Liver (tissue), 10 donors: ENCODE measurements at places on chromosomes 7 and 10.

DNA sequence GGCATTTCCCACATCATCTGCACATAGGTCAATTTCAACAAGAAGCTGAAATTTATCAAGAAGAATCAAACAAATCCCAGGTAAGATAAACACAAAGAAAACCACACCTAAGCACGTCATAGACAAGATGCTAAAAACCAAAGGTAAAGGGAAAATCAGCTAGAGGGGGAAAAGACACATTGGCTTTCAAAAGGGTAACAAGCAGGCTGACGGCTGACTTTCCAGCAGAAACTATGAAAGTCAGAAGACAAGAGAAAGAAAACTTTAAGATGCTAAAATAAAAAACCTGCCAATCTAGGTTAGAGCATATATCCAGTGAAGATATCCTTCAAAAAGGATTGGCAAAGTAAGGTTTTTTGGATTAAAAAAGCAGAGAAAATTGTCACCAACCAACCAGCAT is 59.9 kb upstream of the RHEB start:
- DNase-seq, result no peak

- no peak for DNase-seq
Measured at GRCh38 chr10:614790-615582, 74.5 kb downstream of the DIP2C start.

GRCh38 chr7:80312139-80312661 is 177.6 kb downstream of the GNAI1 start:
- DNase-seq, result no peak

DNA sequence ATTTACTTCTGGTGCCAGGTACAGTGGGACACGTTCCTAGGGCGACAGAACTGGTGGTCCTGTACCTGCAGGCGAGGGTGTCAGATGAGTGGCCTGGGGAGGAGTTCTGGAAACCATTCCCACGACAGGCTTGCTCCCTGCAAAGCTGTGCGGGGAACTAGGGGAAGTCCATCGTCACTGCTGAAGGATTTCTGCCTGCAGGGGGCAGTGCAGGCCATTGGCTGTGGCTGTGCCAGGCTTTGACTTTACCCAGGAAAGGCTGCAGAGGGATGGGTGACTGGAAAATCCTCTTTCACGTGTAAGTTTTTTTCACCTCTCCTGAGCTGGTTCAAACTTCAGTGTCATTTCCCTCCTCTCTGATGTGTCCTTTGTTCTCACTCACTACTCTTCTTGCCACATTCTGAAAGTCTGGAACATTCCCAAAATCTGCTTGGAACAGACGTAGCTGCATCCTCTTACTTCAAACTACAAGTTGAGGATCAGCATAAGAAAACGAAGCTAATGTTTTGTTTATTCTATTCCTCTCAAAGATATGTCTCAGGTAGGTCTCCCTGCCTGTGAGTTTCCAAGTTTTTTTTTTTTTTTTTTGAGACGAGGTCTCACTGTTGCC is 126.5 kb downstream of the SH2D4B start:
- peak; percentile 79 for DNase-seq

GRCh38 chr10:72735288-72735936 is 43.5 kb downstream of the MCU start:
- no peak for DNase-seq

DNA sequence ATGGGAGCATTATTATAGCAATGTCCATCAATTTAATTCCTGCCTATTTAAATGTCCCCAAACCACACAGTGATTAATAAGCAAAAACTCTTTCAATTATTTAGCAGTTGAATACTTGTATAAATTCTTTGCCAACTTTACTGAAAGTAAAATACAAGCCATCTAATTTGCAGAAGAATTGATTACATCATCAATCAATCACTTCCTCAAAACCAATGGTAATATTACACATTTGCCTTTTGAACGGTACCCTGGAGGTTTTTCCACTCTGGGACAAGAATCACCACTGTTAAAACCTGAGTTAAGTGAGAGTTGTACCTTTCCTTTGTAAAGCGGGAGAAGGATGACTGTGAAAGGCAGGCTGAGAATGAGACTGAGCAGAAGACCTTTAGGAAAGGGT is 93.0 kb downstream of the RNF133 start:
- DNase-seq, result no peak

- no peak for DNase-seq
Measured at GRCh38 chr7:30157204-30157603, 22.4 kb downstream of the MTURN start.

DNA sequence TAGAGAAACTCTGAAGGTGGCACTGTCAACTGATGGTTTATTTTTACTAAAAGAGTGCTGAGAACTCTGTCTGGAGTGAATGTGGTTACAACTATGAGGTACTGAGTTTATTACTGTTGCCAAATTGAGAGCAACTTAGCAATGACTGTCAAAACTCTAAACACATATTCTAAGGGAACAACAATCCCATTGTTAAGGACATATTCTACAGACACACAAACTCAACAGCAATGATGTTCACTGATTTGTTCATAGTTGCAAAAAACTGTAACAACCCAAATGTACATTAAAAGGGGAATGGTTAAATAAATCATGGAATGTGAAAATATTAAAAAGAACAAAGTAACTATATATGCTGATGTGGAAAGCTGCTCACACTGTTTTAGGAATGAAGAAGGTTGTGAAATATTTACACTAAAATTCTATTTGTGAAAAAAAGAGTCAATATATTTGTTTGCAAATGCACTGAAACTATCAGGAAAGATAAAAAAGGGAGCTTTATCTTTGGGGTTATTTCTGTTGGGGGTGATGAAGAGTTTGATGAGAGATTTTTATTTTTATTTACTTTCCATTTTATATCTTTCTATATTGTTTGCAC is 12.9 kb downstream of the PON2 start:
- DNase-seq, result no peak

GRCh38 chr7:50092579-50093491 is at the start of gene ZPBP:
Gene ZPBP, minus strand, starts transcription at chr7:50093246. Its CDS starts 52 bp downstream, at chr7:50093194.
- DNase-seq, result no peak

DNA sequence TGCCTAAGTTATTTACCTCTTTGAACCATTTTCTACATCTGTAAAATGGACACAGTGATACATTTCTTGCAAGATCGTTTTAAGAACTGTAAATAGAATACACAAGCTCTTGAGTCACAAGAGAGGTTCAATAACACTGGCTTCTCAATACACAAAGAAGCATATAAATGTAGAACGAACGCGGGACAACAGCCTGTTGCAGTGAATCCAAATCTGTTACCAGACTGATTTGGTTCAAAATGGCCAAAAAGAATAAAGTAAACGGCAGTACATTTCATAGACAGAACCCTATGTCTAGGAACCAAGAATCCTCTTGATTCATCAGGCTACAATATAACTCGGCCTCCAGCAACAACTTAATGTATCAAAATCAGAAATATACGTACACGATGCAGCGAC is 701 bp downstream of the MTPAP start:
- no peak for DNase-seq

DNA sequence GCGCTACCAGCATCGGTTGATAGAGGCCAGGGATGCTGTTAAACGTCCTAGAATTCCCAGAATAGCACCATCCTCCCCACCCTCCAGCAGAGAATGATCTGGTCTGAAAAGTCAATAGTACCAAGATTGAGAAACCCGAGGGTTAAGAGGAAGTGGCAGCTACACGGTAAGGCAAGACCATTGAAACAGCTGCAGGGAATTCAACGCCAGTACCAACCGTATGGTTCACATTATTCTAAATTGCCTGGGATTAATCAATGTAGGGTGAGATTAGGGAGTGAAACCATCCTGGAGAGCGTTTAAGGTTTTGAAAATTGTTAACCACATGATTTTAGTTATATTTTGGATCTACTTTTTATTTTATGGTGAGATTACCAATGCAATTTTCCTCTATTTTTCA is 352.2 kb downstream of the PRPF18 start:
- no peak for DNase-seq

DNA sequence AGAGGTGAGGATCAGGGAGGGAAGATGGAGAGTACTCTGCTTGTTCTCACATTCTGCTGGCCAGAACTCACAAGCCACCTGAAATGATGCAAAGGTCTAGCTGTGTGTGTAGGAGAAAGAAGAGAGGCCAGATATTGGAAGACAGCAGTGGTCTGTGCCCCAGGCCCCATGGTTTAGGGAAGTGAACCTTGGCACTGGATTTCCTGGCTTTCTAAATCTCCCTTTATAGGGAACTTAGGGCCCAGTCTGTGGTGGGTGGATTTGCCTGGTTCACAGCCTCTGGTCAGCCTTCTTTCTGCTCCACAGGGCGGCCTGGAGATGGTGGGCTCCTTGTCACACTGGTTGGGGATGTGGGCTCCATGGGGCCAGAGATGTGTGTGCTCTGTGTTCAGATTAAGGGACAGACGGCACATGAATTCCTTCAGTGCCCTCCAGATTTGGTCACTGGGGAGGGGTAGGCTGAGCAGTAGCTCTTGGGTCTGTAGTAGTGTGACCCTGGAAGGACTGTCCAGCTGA is 9.5 kb upstream of the SH2D4B start:
- DNase-seq, result no peak

DNA sequence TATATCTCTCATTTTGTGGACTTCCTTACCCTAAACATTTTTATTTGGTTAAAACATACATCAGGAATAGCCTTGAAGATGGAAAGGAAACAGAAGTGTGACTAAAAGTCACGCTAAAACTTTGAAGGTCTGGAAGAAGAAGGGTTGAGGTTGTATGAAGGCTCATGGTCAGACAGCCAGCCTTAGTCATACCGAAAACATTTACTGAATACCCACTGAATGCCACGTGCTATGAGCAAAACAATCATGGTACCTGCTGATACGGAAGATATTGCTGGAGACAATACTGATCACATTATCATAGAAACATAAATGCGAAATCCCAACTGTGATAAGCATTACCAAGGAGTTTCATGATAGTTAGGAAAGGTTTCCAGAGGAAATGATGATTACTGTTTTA is 64.0 kb downstream of the PDZD8 start:
- no peak for DNase-seq

DNA sequence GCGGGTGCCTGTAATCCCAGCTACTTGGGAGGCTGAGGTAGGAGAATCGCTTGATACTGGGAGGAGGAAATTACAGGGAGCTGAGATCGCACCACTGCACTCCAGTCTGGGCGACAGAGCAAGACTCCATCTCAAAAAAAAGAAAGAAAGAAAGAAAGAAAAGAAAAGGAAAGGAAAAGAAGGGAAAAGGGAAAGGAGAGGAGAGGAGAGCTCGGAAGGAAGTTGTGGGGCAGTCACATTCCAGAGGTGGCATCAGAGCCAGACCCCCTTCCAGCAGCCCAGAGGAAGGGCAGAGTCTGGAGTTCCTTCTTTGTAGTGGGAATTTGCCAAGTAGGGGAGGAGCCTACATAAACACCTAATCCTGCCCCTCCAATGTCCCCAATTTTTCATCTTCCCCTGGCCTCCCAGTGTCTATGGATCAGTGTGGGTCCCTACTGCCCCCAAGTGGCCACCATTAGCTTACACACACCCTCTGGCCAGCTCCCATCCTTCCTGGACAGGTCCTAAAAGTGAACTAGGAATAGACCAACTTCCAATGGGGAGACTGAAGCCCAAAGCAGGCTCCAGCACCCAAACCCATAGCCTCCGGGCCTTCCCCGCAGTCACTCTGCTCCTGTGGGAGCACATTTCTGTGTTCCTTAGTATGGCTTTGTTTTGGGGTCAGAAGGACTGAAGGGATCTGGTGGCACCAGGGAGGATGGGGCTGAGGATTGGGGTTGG is 39.6 kb upstream of the HSPB1 start:
- DNase-seq, result peak; percentile 60

GRCh38 chr7:130063036-130063435 is 7.3 kb upstream of the KLHDC10 start:
- DNase-seq, result peak; percentile 75
